Left hindlimb (tissue), 1 donor: ENCODE measurements at places on chromosomes 6 and 20.

DNA sequence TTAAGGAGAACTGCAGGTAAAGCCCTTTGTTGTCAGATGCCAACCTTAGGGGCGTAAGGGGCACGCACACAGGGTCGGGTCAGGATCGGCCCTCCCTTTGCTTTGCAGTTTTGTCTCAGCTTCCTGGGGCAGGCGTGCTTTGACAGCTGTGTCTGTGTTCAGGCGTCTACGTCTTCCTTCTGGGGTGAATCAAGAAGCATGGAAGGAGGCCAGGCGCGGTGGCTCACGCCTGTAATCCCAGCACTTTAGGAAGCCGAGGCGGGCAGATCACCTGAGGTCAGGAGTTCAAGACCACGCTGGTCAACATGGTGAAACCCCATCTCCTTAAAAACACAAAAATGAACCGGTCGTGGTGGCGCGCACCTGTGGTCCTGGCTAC, 1.3 kb downstream of the ZGPAT start:
- no peak for DNase-seq

DNA sequence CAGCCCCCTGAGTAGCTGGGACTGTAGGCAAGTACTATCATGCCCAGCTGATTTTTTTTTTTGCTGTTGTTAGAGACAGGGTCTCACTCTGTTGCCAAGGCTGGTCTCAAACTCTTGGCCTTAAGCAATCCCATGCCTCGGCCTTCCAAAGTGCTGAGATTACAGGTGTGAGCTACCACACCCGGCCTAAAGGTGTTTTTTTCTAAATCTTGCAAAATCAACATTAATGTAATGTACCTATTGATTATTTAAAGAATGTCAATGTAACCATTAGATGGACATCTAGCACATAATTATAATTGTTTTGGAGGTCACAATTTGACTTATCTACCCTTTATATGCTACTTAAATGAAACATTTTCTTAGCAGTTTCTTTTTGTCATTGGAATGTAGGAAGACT, 126.1 kb downstream of the PHACTR1 start:
- DNase-seq, result no peak

DNA sequence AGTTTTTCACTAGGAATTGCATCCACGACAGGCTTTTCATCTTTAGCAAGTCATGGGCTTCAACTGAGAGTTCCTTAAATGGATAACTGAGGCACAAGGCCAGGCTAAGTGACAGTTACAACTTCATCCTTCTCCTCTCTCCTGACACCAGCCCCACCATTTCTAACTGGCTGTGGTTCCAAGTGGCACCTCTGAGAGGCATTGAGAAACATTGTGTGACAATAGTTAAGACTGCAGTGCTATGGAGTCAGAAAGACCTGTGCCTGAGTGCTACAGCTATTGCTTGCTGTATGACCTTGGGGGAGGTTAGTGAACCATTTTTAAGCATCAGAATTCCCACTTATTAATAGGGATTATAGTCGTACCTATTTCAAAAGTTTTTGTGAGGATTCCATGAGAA, 26.2 kb upstream of the MLIP start:
- no peak for DNase-seq

DNA sequence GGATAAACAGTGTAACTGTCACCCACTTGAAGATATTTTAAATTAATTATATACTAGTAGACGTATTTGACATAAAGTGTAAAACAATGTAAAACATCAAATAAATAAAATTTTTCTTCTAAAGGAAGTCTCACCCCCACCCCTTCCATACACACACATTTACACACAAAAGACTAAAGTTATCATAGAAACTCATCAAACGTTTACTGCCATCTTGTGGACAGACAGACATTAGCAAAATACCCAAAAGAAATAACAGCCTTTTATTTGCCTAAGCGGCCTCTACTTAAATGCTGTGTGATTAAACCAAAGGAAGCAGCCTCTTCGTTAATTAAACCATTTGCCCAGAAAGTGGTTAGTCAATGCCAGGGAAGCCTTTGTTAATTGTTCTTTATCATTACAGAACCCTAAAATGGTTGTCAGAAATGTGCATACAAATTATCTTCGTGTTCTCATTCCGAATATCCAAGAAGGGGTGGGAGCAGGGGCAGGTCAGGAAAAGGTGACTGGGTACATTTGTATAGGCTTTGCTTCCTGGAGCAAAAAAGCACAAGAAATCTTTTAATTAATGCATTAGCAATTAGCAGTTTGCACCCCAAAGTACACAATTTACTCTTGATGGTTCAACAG, 176.2 kb upstream of the SASH1 start:
- no peak for DNase-seq

DNA sequence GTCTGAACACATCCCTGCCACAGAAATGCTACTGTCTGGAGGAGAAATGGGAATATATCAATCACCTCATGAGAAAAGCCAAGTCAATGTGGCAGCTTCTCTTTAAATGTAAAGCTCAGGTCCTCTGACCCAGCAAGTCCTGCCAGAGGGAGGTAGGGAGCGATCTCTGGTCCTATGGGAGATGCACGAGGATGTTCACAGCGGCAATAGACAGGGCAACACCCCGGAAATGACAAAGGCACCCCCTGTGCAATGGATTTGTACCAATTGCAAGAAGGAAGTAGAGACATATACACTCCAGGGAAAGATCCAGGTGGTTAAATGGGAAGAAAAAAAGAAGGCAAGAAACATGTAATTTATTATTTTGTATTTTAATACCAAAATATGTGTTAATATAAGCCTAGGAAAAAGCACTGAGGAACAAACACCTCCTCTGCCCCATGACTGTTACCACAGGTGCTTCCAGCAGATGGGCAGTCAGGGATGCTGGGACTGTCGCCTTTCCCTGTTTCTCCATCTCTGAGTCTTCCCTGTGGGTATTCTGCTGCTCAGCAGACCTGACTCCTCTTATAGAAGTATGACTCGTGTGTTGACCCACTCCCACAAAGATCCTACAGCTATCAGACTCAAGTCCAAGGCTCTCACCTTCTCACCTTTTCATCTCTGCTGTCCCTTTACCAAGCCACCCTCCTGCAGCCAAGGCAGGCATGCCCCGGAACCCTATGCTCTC, 20.8 kb downstream of the ATP9A start:
- no peak for DNase-seq

- DNase-seq, result no peak
Observed at GRCh38 chr20:64205611-64206026, 41.4 kb downstream of the MYT1 start.

DNA sequence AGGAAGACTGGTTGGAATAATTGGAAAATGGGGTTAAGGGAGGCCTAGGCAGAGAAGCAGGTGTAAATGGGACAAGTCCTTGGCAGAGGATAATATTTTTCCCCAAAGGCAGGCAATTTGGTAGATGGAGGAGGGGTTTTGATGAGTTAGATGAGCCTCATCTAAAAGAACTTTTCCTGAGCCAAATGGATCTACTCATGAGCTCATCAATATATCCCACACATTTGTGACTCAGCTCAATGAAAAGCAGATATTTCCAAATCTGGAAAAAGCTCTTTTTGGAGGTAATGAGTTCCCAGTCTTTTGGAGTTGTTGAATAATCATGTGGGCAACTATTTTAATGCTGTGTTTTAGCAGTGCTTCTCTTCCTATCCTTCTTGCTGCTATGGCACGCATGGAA, 685.5 kb upstream of the CITED2 start:
- DNase-seq, result no peak

GRCh38 chr6:41680182-41680965, 42.1 kb downstream of the MDFI start:
- DNase-seq, result no peak

GRCh38 chr20:41040855-41041254, 12.2 kb downstream of the TOP1 start:
- no peak for DNase-seq

DNA sequence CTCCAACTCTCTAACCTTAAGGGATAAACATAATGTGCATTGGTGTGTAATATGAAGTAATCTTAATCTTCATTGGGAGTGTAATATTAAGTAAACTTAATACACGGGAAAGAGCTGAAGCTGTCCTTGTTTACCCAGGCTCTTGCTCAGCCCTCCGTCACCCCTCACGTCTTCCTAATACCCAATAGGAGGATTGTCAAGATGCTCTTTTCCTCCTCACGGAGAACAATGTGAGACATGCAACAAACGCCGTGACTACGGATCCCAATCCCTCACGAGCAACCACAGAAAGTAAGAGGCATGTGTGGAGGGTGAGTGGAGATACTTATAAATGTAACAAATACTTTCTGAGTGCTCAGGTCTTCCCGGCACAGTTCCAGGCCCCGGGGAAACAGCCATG, 11.0 kb downstream of the KIF16B start:
- DNase-seq, result no peak

DNA sequence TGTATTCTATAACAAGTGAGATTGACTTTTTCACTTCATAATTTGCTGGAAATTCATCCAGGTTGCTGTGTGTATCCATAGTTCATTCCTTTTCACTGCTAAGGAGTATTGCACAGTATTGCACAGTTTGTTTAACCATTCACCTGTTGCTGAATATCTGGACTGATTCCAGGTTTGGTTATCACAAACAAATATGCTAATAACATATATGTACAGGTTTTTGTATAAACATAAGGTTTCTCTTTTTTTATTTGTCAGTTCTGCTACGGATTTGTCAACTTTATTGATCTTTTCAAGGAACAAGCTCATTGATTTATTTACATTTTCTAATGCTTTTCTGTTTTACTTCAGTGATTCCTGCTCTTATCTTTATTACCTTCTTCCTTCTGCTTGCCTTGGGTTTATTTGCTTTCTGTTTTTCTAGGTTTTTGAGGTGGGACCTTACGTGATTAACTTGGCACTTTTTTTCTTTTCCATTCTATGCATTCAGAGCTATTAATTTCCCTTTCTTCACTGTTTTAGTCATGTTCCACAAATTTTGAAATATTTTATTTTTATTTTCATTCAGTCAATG, 117.0 kb upstream of the OGFRL1 start:
- DNase-seq, result no peak

GRCh38 chr6:154592199-154592860, 81.8 kb upstream of the CNKSR3 start:
- no peak for DNase-seq

DNA sequence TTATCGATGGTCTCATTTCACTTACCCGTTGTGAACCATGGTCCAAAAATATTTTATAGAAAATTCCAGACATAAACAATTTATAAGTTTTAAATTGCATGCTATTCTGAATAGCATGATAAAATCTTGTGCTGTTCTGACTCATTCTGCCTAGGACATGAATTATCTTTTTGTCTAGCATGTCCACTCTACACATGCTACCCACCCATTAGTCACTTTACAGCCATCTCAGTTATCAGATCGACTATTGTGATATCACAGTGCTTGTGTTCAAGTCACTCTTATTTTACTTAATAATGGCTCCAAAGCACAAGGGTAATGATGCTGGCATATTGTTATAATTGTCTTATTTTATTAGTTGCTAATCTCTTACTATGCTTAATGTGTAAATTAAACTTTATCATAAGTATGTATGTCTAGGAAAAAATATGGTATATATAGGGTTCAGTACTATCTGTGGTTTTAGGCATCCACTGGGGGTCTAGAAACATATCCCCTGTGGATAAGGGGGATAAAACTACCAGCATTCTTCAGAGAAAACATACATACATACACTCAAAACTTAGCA, 252.0 kb upstream of the HTR1E start:
- DNase-seq, result no peak

GRCh38 chr6:17178754-17179529, 77.1 kb downstream of the STMND1 start:
- DNase-seq, result no peak

GRCh38 chr6:107400616-107401147, 58.7 kb downstream of the PDSS2 start:
- DNase-seq, result no peak

DNA sequence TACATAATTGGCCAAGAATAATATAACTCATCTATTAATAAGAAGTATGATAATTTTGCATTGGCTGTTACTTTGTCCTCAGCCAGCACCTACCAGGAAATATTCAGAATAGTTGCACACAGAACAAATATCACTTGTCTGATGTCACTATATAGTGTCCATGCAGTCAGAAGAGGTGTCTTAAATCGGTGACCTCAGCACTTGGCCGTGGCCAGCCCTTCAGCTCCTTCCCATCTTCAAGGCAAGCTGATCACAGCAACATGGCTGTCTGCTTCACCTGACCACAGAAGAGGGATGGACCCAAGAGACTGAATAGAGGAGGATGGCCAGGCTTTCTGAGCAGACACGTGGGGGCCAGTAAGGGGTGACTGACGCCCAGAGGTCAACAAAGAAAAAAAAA, 22.2 kb downstream of the PDE10A start:
- no peak for DNase-seq

- DNase-seq, result no peak
Observed at GRCh38 chr20:8853805-8854338, 215.0 kb upstream of the PLCB4 start.
